ENCODE measurements at places on chromosomes 7 and 10.

- no peak for DNase-seq
These were observed 1.2 kb downstream of the PURB start for GRCh38 chr7:44883961-44884620.

DNA sequence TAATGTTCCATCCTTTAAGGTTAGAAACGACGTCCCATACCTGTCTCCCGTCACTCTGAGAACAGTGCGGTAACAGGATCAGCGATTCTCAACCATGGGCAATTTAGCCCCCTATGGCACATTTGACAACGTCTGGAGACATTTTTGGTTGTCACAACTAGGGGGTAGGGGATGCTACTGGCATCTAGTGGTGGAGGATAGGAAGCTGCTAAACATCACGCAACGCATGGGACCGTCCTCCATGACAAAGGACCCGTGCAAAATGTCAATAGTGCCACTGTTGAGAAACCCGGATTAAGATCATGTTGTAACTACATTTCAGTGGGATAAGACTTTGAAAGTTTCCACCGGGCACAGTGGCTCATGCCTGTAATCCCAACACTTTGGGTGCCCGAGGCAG lies 5.0 kb upstream of the PAXIP1 start:
- no peak for DNase-seq

- DNase-seq = no peak
These were observed 14.8 kb downstream of the ACSM6 start for GRCh38 chr10:95208702-95209391.

GRCh38 chr10:114257498-114257897 lies 18.4 kb downstream of the VWA2 start:
- no peak for DNase-seq

DNA sequence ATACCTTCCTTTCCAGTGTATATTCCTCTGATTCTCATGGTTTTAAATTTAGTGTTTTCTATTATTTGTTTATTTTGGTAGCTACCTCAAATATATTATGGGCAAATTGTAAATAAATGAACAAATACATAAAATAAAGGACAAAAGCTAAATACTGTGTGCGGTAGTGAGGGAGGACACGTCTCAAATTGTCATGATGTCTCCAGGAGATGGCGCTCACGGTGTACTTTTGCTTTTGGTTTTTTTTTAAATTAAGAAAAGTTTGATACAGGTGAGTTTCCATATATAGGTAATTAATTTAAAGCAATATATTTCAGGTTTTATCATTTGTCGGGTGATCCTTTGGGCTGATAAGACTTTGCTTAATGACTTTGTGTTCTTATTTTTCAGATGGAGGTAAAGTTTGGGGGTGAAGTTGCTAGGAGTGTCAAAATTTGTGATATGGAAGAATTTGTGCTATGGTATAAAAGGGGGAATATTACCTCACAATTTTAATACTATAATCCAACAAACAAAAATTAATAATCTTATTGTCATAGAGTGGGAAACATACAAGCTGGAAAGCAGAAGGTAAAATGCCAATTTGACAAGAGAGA lies 68.4 kb upstream of the TMEM229A start:
- DNase-seq = no peak

- no peak for DNase-seq
These were observed 69.1 kb downstream of the ZMIZ1 start for GRCh38 chr10:79137826-79138225.

- DNase-seq = peak; percentile 24
These were observed 43.5 kb upstream of the ZMIZ1 start for GRCh38 chr10:79025199-79025832.

Data from activated CD8-positive, alpha-beta memory T cell treated with anti-CD3 and anti-CD28 coated beads for 1 hour (primary cell).